ENCODE measurements at places on chromosomes 3 and 15.

- DNase-seq: no peak
Measured at GRCh38 chr15:44136991-44137477, 58.0 kb downstream of the FRMD5 start.

- no peak for DNase-seq
Measured at GRCh38 chr3:16838561-16838960, 46.2 kb upstream of the PLCL2 start.

GRCh38 chr3:10173095-10173925, 8.6 kb downstream of the IRAK2 start:
- DNase-seq: no peak

- DNase-seq: no peak
Measured at GRCh38 chr3:101876142-101876541, 26.8 kb downstream of the NFKBIZ start.

DNA sequence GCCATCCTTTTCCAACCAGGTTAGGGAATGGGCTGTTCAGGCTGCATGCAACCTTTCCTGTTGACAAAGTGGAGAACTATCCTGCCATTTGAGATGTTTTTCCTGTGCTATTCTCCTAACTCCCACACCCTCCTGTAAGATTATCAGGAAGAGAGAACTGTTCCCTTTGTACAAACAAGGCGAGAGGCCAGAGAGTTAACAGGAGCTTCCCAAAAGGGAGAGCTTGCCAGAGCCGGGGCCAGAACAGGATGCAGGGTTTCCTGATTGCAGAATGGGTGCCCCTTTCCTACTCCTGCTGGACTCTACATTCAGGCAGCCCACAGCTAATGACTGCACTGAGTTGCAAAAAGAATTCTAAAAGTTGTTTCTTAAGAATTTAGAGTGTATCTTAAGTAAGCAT, 17.1 kb downstream of the PML start:
- DNase-seq: no peak

DNA sequence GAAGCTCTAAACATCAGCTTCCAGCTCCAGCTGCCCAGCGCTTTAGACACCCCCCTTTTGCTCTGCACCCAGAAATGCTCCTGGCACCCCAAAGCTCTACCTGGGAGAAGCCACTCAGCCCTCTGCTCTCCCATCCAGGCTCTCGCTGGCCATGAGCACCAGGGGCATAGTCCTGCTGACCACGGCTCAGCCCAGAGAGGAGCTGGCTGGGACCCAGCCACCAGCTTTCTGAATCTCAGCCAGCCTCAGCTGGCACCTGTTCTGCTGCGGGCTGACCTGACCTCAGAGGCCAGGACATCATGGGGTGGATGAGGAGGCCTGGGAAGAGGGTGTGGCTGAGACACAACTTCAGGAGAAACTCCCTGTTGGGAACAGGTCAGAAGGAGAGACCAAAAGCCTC, 8.6 kb downstream of the NTRK3 start:
- DNase-seq: no peak

DNA sequence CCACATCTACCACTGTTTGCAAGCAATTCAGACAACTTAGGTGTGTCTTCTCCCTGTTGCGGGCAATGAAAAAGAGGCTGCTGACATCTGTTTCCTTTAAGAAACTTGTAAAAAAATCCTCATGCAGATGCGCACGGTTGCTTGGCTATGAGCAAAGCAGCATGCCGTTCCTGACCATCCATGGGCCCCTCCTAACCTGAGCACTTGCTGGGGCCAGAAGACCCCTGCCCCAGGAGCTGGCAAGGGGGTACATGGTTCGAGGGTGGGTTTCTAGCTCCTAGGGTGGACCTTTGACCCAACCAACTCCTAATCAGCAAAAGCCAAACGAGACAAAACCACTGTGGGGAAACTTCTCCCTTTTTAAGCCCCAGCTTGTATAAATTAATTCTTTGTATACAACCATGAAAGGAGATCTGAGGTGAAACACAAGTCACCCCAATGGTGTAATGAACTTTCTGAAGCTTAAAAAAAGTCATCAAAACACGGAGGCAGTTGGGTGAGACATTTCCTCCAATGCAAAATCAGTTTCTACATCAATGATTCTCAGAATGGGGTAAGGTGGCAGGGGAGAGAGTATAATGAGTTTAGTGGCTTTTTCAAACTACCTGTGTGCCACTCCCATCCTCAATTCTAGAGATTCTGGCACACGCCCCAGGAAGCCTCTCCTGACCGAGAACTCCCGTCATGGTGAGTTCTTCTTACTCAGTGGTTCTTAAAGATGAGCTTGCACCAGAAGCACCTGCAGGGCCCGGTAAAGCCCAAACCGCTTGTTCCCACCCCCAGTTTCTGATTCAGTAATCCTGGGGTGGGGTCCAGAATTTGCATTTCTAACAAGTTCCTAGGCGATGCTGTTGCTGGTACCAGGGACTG, 44.1 kb downstream of the CPN2 start:
- no peak for DNase-seq

DNA sequence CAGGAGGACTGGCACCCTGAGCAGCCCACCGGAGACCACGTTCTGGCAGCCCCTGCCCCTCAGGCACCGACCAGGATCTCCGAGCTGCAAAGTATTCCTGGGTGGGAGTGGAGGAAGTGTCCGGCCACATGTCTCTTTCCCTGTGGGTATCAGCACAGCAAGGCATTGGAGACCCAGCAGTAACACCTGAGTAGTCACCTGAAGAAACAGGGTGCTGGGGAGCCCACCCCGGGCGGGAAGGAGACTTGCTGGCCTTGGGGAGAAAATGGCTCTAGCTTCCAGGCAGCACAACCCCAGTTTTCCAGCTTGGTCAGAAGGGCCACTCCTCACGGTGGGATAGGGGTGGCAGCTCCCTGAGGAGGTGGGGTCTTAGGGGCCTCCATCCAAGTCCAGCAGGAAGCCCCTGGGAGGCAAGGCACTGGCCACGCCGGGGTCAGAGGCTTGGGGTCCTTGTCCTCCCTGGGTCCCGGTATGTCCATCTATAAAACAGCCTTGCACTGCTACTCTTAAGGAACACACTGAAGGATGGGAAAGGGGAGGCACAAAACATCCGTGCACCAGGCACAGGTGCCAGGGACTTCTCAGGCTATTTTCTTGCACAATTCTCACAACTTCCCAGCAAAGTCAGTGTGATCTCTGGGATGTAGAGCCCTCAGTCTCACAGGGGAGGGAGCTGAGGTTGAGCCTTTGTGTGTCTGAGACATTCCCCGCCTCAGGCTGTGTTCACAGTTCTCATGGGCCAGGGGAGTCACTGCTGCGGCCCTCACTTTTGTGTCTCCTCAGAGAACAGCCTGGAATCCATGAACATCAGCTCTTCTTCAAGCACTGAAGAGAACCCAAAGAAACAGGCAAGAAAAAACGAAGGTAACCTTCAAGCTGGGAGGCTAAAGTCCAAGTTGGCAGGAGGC, 11.9 kb downstream of the CFAP100 start:
- no peak for DNase-seq

DNA sequence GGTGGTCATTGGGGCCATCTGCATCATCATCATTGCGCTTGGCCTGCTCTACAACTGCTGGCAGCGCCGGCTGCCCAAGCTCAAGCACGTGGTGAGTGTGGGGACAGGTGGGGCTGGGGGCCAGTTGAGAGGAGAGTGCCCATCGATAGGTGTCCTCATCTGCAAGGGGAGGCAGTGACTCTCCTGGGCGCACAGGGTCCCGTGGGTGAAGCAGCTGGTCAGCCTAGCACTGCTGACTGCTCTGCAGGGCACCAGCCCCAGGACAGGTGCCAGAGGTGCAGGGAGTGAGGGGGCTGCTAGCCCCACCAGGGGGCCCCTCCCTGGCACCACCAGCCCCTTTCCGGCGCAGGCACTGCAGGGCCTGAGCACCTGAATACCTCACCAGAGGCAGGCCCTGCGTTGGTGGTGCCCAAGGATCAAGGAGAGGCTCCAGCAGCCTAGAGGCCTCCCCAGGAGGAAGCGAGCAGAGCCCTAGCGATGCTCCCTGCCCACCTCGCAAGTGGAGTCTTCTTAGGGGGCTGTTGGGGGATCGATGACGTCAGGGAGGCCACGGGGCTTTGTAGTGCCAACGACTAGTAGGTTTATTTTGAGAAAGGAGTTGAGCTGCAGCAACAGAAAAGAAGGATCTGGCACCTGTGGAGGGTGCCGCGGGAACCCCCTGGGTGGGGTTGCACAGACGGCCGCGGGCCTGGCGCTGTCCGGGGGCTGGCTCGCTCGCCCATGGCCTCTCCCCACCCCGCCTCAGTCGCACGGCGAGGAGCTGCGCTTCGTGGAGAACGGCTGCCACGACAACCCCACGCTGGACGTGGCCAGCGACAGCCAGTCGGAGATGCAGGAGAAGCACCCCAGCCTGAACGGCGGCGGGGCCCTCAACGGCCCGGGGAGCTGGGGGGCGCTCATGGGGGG, 976 bp upstream of the ABTB1 start:
- DNase-seq: peak; percentile 22

DNA sequence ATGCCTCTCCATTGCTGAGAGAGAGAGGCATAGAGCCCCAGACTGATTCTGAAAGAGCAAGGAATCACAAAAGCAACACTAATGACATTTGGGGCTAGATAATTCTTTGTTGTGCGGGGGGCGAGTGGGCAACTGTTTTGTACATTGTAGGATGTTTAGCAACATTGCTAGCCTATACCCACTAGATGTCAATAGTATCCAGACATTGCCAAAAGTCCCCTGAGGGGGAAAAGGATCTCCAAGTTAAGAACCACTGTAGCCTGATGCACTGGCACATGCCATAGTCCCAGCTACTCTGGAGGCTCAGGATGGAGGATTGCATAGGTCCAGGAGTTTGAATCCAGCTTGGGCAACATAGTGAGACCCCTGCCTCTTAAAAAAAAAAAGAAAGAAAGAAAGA, 22.8 kb upstream of the GOLM2 start:
- peak; percentile 27 for DNase-seq

- DNase-seq: no peak
Measured at GRCh38 chr3:151130428-151130827, 45.0 kb downstream of the MED12L start.

GRCh38 chr3:135097276-135097946, 302.4 kb downstream of the EPHB1 start:
- DNase-seq: no peak

DNA sequence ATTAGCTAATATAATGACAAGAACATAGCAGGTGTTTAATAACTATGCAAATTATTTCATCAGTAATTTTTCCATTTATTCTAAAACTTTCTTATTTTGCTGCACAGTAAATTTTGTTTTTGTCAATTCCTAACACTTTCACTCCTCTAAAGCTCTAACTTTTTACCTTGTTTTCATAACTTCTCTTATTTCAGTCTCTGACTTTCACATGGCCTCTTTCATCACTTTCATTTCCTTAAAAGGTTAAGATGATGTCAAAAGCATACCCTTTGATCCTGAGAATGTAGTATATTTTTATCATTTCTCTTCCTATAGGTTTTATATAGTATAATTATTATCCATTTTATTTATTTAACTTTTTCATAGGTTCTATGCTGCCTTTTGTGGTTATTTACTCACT, 1325.8 kb upstream of the ALCAM start:
- no peak for DNase-seq

GRCh38 chr15:78329625-78330024, 10.5 kb upstream of the CRABP1 start:
- no peak for DNase-seq

DNA sequence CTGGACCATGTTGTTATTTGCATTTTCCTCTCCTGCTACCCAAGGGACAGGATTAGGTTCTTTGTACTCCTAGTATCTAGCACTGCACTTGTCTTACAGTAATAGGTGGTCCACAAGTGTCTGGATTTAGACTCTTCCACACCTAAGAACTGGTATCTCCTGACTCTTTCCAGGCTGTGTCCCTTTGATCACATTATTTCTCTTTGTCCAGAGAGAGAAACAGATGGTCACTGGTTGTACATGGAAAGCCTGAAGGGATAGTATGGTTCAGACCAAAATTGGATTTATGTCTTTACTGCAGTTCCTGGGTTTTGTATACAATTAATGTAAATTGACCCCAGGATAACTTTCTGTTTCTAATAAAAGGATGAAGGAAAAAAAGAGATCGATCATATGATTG, 64.0 kb downstream of the PDE8A start:
- DNase-seq: no peak

- no peak for DNase-seq
Measured at GRCh38 chr15:68210821-68211655, 5.9 kb upstream of the CALML4 start.

DNA sequence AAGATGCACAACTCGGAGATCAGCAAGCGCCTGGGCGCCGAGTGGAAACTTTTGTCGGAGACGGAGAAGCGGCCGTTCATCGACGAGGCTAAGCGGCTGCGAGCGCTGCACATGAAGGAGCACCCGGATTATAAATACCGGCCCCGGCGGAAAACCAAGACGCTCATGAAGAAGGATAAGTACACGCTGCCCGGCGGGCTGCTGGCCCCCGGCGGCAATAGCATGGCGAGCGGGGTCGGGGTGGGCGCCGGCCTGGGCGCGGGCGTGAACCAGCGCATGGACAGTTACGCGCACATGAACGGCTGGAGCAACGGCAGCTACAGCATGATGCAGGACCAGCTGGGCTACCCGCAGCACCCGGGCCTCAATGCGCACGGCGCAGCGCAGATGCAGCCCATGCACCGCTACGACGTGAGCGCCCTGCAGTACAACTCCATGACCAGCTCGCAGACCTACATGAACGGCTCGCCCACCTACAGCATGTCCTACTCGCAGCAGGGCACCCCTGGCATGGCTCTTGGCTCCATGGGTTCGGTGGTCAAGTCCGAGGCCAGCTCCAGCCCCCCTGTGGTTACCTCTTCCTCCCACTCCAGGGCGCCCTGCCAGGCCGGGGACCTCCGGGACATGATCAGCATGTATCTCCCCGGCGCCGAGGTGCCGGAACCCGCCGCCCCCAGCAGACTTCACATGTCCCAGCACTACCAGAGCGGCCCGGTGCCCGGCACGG, 991 bp downstream of the SOX2 start:
- DNase-seq: no peak

GRCh38 chr3:157573780-157574378, 70.7 kb upstream of the VEPH1 start:
- DNase-seq: no peak

- DNase-seq: peak; percentile 61
Measured at GRCh38 chr3:73432023-73432705, 192.6 kb downstream of the PDZRN3 start.

DNA sequence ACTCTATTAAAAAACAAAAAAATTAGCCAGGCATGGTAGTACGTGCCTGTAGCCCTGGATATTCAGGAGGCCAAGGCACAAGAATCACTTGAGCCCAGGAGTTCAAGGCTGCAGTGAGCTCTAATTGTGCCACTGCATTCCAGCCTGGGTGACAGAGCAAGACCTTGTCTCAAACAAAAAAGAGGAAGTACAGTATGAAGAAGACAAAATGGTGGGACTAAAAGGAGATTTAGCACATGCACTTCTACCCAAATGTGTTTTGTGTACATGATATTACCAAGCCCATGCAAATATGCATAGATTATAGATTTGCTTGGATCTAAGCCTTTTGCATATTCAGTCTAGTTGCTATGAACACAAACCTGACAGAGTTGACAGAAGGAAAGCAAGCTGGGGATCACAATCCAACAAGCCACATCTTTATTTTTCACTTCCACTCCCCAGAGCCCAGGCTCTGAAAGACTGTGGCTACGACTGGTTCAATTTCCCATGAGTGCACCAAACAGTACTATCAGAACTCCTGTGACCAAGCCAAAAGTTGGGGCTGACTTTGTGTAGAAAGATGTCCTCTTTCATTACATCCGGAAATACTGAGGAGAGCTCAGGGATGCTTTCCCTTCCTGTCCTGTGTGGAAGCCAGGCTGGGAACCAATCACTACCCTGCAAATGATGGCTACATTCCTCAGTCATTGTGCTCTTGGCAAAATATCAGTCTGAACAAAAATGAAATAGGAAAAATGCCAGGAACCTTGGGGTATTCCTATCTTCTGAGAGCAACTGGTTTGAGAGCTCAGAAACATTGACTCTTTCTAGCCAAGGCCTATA, 49.4 kb downstream of the TGM4 start:
- DNase-seq: no peak

All from RKO (cell line).